ENCODE measurements at places on chromosomes 11 and 22. TPM values are rescaled to one million over a fixed set of nuclear protein-coding genes. Genes with fewer than 3 reads are reported as not detected.

Gene ANO1
- total RNA-seq = 0.72 TPM

Gene STX3
- 29.7 TPM for total RNA-seq

Gene PLEKHB1
- not detected for total RNA-seq

Gene BRSK2
- total RNA-seq = 0.06 TPM

Gene MS4A7
- not detected for total RNA-seq

Gene FGF3
- total RNA-seq = not detected

Gene ALG8
- 41.7 TPM for total RNA-seq

DNA sequence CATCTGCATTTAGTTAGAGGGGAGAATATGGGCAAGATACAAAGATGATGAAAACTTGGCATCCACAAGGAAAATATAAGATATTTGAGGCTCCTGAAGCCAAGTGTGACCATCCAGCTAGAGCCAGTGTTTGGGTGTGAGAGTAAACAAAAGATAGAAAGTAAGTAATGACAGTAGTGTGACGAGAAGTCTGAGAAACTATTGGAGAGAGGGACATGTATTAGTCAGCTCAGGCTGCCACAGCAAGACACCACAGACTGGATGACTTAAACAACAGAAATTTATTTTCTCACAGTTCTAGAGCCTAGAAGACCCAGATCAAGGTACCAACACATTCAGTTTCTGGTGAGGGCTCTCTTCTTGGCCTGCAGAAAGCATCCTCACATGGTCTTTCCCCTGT is 6.4 kb upstream of the CCKBR start:
- DNase-seq = no peak
- no peak overlapping the region for H3K27ac ChIP-seq
- H3K4me1 ChIP-seq = peaks cover 5% of the 10 kb centered on the region

GRCh38 chr11:63417174-63417852 is 47.7 kb downstream of the SLC22A9 start:
- H3K4me3 ChIP-seq = no peak overlapping the region
- H3K27ac ChIP-seq = no peak overlapping the region
- no peaks in the 10 kb centered on the region for H3K27me3 ChIP-seq
- H3K4me1 ChIP-seq = no peaks in the 10 kb centered on the region
- no peaks in the 10 kb centered on the region for H3K36me3 ChIP-seq
- no peak for DNase-seq

DNA sequence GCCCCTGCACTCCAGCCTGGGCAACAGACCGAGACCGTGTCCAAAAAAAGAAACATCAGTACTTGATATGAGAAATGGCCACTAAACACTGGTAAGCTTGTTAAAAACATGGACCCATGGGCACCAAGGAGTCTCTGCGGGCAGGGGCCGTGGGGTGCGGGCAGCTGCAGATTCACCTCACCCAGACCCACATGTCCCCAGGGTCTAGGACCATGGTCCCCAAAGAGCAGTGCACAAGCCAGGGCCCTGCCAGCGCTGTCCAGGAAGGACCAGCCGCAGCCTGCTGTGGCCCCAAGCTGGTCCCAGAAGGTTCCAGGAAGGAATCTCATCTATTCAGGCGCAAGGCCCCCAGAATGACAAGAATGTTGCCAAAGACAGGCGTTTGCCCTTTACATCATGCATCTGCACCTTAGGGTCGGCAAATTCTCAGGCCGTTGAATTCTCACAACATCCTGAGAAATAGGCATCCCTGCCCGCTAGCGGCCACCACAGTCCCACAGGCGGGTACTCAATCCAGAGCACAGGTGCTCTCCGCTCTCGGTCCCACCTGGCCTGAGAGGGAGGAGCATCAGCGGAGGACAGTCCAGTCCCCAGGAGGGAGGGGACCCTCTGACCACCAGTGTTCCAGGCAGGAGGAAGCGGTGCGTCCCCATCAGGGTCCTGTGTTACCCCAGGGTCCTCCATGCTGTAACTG is 9.5 kb downstream of the YPEL1 start:
- H3K27ac ChIP-seq = no peak overlapping the region
- DNase-seq = no peak
- no peak overlapping the region for H3K4me3 ChIP-seq
- H3K4me1 ChIP-seq = no peaks in the 10 kb centered on the region
- no peaks in the 10 kb centered on the region for H3K36me3 ChIP-seq

GRCh38 chr11:7353100-7353499 is 101.4 kb downstream of the SYT9 start:
- H3K27me3 ChIP-seq = no peaks in the 10 kb centered on the region
- no peak overlapping the region for H3K4me3 ChIP-seq
- H3K27ac ChIP-seq = no peak overlapping the region
- DNase-seq = peak; percentile 7
- no peaks in the 10 kb centered on the region for H3K36me3 ChIP-seq
- H3K4me1 ChIP-seq = no peaks in the 10 kb centered on the region

- H3K36me3 ChIP-seq = no peaks in the 10 kb centered on the region
- H3K27ac ChIP-seq = no peak overlapping the region
- no peaks in the 10 kb centered on the region for H3K4me1 ChIP-seq
- H3K27me3 ChIP-seq = no peaks in the 10 kb centered on the region
Measured at GRCh38 chr11:132142121-132142520, 771.7 kb downstream of the NTM start.

GRCh38 chr11:17432002-17432401 is 43.5 kb upstream of the KCNJ11 start:
- no peaks in the 10 kb centered on the region for H3K36me3 ChIP-seq
- no peak overlapping the region for H3K4me3 ChIP-seq
- no peak overlapping the region for H3K27ac ChIP-seq
- H3K4me1 ChIP-seq = no peaks in the 10 kb centered on the region

DNA sequence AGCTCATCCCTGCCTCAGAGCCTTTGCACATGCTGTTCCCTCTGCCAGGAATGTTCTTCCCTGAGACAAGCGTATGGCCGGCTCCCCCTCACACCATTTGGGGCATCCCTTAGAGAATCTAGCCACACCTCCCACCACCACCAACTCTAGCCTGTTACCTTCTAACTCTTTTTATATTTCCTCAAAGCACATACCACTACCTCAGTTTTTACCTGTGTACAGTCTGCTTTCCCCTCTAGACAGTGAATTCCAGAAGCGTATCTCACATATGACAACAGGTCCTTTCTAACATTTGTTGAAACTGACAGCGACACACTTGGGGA is 75.1 kb upstream of the ARFGAP3 start:
- peaks cover 24% of the 10 kb centered on the region for H3K36me3 ChIP-seq
- peaks cover 55% of the 10 kb centered on the region for H3K4me1 ChIP-seq
- no peak overlapping the region for H3K4me3 ChIP-seq
- DNase-seq = no peak
- peak overlapping the region; percentile 99 for H3K27ac ChIP-seq

DNA sequence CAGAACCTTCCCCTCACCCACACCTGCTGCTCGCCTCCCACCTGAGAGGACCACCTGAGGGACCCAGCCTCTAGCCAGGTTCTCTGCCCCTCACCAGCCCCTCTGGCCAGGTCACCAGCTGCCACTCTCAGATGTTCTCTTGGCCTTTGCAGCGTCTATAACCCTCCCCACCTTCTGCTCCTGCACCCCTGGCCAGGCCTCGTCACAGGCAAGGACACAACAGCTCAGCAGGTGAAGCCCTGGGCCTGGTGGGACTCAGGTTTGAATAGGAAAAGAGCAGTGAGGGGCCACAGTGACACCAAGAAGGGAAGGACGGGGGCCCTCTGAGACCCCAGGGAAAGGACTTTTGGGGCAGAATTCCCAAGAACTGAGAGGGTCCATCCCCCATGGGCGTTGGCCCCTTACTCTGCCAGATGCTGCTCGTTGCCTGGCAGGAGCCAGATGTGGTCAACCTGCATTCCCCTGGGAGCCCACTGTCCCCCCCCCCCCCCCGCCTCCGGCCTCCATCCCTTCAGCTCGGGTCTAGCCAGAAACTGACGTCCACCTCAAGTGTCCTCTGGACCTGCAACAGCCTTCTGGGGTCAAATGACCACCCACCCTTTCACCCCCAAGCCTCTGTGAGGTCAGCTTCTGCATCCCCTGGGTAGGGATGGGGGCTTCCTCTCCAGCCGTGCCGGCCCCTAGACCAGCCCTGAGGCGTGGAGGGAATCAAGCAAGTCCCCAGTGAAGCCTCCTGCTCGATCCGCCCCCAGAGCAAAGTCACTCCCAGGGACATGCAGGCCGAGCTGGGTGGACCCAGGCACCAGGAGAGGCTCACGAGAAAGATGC is 28.7 kb downstream of the SBF1 start:
- no peaks in the 10 kb centered on the region for H3K27me3 ChIP-seq
- no peak overlapping the region for H3K27ac ChIP-seq
- no peaks in the 10 kb centered on the region for H3K4me1 ChIP-seq
- no peak overlapping the region for H3K4me3 ChIP-seq
- peaks cover 73% of the 10 kb centered on the region for H3K36me3 ChIP-seq

DNA sequence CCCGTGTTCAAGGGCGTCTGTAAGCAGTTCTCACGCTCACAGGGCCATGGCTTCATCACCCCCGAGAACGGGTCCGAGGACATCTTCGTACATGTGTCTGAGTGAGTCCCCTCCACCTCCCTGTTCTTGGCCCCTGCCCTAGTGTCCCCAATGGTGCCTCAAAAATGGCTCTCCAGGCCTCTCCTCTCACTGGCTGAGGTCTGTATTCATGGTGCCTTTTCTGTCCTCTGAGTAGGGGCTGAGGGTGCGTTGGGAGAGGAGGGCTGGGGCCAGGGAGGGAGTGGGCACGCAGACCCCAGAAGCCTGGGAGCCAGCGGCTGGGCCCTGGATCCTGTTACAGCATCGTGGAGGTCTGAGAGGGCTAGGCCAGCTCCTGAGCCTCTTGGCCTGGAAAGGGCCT is 12.9 kb downstream of the CSDC2 start:
- no peaks in the 10 kb centered on the region for H3K4me1 ChIP-seq
- H3K4me3 ChIP-seq = no peak overlapping the region
- peaks cover 41% of the 10 kb centered on the region for H3K36me3 ChIP-seq
- no peak for DNase-seq
- no peaks in the 10 kb centered on the region for H3K27me3 ChIP-seq

GRCh38 chr11:2578929-2579270 is 120.9 kb downstream of the KCNQ1OT1 start:
- H3K27me3 ChIP-seq = no peaks in the 10 kb centered on the region
- no peak overlapping the region for H3K27ac ChIP-seq
- no peak overlapping the region for H3K4me3 ChIP-seq
- H3K36me3 ChIP-seq = no peaks in the 10 kb centered on the region
- no peak for DNase-seq

DNA sequence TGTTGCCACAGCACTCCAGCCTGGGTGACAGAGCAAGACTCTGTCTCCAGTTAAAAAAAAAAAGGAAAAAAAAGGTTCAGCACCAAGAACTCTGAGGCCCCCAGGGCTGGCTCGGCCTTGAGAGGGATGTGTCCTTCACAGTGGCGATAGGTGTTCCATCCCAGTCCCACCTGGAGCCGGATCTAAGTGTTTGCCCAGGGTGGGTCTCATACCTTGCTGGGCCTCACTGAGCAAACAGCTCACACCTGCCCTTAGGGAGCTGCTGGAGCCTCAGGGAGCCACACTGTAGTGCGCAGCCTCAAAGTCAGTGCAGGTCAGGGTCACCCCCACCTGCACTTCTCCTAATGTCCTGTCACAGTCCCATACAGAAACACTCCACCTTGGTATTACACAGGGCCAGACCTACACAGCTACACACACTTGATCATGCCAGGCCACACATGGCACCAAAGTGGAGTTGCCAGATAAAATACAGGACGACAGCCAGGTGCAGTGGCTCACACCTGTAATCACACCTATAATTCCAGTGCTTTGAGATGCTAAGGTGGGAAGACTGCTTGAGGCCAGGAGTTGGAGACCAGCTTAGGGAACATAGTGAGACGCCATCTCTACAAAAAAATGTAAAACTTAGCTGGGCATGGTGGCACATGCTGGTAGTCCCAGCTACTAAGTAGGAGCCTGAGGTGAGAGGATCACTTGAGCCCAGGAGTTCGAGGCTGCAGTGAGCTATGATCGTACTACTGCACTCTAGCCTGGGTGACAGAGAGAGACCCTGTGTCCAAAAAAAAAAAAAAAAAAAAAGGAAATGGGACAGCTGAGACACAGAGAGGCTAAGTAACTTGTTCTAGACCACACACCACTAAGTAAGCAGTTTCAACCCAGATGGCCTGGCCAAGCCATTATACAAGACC is 7.3 kb downstream of the STARD10 start:
- H3K36me3 ChIP-seq = no peaks in the 10 kb centered on the region
- DNase-seq = no peak
- no peaks in the 10 kb centered on the region for H3K27me3 ChIP-seq
- H3K4me3 ChIP-seq = no peak overlapping the region
- peaks cover 6% of the 10 kb centered on the region for H3K4me1 ChIP-seq

- no peaks in the 10 kb centered on the region for H3K36me3 ChIP-seq
- H3K4me1 ChIP-seq = peaks cover 31% of the 10 kb centered on the region
- no peaks in the 10 kb centered on the region for H3K27me3 ChIP-seq
- DNase-seq = no peak
- no peak overlapping the region for H3K27ac ChIP-seq
Measured at GRCh38 chr11:2892967-2893528, 7.5 kb upstream of the CDKN1C start.
